ENCODE measurements at places on chromosomes 12 and 14.

GRCh38 chr14:71891970-71892369, 40.3 kb upstream of the RGS6 start:
- no peak for DNase-seq

DNA sequence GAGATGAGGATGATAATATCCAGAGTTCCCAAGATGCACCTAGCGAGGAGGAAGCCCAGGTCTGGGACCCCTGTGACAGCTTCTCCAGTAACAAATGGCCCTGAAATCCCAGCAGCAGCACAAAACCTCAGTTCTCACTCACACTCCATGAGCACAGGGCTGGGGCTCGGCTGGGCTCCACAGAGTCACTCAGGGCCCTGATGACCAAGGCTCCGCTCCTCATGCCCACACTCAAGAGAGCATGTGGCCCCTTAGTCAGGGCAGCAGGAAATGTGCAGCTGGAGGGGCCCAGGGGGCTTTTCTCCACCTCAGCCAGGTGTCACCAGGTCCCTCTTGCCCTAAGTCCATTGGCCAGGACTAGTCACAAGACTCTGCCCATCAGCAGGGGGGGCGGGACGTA, 242.7 kb upstream of the SFSWAP start:
- no peak for DNase-seq

GRCh38 chr12:120892265-120892664, 11.9 kb downstream of the SPPL3 start:
- DNase-seq = no peak

DNA sequence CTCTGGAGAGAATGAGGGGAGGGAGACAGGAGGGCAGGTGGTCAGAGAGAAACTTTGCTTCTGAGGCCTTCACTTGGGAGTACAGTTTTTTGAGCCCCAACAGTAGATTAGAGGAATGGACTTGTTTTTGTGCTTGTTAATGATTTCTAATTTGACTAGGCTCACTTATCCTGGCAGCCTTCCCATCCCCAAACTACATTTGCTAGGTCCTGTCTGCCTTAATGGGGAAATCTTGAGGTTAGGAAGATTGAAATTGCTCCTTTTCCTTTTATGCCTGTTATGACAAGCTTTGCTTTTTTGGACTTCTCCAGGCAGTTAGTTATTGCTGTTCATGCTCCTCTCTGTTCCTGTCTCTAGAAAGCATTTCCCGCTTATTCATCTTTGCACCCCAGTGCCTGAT, 37.7 kb downstream of the SYNE2 start:
- no peak for DNase-seq

DNA sequence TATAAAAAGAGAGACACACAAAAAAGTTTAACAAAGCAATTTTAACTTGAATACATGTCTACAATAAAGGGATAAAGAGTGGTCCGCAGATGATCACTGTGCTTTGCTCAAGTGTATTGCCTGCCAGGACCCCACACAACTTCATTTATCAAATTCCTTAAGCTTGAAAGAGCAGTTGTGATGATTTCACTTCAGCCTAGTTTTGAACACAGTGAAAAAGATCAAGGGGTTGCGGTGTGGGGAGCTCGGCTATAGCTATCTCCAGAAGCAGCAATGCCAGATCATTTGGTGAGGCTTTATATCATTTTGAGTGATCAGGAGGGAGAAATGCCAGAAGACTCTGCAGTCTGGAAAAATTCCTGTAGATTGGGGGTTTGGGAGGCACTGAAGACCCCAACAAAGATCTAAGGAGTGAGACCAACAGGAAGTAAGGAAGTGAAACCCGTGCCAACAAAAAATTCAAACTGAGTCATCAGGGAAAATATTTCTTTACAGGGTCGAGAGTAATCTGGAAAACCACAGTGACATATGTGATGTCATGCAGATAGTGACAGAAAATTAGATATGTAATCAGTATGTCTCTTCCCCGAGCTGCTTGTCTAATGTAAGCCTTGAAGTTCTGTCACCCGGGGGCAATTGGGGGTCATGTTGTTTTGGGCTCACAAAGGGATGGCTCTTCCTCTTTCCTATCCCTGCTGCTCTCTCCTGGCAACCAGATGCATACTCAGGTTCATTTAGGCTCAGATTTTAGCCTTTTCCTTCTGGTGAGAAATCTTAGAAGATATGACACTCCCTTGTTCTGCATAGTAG, 221.8 kb downstream of the MSRB3 start:
- no peak for DNase-seq

DNA sequence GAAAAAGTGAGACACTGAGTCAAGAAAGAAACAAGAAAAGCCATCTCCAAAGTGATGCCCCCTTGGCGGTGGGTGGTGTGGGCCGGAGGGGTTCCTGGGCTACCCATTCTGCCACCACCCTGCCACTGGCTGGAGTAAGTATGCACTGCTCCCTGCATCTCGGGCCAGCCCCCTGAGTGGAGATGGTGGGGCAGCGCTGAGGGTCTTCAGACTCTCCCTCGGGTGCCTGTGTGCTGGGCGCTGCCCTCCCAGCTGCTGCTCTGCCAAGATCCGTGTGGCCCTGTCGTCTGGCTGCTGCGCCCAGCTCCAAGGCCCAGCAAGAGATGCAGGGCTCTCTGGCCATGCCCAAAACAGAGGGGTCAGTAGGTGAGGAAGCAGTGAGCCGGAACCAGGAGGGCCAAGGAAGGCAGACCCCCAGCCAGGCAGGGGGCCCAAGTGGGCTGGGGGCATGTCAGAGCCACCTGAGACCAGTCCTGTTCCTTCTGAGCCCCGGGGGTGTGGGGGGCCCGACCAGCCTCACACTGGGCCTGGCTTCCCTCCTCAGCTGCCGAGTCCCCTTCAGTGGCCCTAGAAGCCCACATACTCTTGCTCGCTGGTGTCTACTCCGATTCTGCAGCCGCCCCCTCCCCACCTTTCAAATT, 5.2 kb downstream of the GPR132 start:
- no peak for DNase-seq

GRCh38 chr12:19624491-19624890, 185.2 kb downstream of the AEBP2 start:
- no peak for DNase-seq

DNA sequence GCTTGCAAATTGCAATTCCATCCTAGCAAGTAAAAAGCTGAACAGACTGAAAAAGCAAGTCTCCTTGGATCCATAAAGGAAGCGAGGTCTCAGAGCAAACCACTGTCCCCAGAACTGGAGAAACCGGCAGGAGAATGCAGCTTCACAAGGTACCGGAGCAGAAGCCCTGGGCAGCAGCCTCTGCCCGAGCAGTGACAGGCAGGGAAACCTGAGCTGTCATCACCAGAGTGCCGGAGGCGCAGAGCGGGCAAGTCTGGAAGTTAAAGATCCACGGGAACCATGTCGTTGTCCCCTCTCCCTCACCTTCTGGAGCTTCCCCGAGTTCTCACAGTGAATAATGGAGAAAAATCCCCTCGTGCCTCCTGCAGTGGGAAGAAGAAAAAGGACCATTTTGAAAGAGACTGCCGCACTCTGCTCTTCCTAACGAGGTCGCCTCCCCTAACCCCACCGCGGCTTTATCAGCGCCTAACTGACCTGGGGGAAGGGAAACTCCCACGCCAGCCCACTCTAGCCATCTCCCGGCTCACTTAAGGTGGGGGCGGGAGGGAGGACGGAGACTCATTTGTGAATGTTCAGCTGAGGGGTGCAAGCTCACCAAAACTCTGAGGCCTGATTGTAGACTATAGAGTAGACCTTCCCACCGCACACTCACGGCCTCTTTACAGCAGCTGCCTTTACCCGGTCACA, 27.8 kb downstream of the FBXL14 start:
- DNase-seq = no peak

GRCh38 chr12:72228424-72228823, 43.7 kb upstream of the TRHDE start:
- DNase-seq = no peak

DNA sequence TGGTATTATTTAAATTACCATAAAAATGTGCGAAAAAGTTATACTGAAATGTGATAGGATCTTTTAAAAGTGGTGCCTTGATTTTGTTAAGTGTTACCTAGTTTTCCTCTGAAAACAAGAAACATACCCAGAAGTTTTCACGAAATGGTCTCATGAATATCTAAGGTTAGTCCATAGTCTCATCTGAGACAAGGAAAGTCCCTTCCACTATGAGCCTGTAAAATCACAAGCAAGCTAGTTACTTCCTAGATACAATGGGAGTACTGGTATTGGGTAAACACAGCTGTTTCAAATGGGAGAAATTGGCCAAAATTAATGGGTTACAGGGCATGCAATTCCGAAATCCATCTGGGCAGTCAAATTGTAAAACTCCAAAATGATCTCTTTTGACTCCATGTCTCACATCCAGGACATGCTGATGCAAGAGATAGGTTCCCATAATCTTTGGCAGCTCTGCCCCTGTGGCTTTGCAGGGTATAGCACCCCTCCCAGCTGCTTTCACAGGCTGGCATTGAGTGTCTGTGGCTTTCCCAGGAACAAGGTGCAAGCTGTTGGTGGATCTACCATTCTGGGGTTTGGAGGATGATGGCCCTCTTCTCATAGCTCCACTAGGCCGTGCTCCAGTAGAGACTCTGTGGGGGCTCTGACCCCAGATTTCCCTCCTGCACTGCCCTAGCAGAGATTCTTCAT, 271.4 kb downstream of the NAV3 start:
- no peak for DNase-seq
